ENCODE measurements at places on chromosomes 7 and 10.

DNA sequence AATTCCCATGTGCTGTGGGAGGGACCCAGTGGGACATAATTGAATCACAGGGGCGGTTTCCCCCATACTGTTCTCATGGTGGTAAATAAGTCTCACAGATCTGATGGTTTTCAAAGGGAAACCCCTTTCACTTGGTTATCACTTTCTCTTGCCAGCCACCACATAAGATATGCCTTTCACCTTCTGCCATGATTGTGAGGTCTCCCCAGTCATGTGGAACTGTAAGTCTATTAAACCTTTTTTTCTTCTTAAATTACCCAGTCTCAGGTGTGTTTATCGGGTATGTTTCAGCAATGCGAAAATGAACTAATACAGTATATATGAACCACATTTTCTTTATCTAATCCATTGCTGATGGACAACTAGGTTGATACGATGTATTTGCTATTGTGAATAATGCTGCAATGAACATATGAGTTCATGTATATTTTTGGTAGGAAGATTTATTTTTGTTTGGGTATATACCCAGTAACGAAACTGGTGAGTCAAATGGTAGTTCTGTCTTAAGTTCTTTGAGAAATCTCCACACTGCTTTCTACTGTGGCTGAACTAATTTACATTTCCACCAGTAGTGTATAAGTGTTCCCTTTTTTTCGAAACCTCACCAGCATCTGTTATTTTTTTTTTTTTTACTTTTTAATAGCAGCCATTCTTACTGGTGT lies 70.0 kb upstream of the HGF start:
- DNase-seq, result no peak

DNA sequence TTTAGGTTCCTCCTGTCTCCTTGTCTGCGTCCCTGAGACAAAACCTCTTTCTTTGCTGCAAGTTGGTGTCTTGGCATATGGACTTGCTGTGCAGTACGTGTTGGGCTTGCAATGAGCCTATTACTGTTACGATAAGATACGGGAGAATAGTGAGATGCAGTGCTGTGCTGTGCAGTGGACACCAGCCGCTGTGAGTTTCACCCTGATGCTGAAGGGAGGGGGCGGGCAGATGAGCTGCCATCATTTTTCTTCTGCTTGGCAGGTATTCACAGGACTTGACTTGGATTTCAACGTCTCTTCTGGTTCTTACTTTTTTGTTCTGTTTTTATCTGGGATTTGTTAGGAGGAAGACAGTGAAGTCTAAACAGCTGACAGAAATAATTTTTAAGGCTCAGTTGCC lies 257.1 kb upstream of the PITRM1 start:
- no peak for DNase-seq

- no peak for DNase-seq
These were observed 56.4 kb upstream of the NPS start for GRCh38 chr10:127492607-127493250.

DNA sequence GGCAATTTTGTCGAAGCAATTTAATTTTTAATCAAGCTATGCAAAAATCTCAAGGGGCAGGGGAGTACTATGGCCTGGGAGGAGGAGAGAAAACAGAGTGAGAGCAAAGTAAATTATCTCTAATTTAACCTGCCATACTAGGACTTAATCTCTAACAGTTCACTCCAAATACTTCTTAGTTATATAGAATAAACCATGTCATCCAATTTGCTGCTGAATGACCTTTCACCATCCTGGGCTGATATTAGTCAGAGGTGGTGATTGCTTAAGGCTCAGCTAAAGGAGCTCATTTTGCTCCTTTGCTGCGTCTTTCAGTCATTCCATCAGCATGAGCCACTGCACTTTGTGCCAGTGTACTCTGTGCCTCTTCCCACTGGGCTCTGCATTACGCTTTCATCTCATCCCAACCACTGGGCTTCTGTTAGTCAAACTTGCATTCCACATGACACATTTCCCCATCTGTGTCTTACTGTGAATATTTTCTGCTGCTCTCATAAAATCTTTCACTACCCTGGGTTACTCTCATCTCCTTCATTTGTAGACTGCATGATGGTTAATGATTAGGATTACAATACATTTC lies 84.3 kb downstream of the CD36 start:
- DNase-seq, result no peak

GRCh38 chr10:128664729-128665128 lies 538.5 kb upstream of the MKI67 start:
- DNase-seq, result no peak

DNA sequence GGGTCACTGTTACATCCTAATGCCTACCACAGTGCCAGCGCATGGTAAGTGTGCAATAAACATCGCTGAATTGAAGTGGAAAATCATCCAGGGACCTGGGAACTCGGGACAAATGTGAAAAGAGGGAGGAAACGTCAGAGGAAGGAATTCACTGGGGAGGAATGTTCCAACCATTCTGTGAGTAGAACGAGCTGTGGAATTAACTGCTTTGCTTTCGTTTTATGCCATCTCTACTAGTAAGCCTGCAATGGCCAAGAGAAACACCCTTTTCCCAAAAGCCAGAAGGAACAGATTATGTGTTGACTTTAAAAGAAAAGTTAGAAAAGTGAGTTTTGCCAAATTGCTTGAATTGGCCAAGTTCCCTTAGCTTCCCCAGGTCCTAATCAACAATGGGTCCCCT lies 1044.9 kb downstream of the TYW1 start:
- DNase-seq, result no peak

- DNase-seq, result peak; percentile 49
These were observed 247.3 kb downstream of the PARD3 start for GRCh38 chr10:34567659-34568253.

- peak; percentile 7 for DNase-seq
These were observed 49.5 kb downstream of the CHN2 start for GRCh38 chr7:29243910-29244655.

DNA sequence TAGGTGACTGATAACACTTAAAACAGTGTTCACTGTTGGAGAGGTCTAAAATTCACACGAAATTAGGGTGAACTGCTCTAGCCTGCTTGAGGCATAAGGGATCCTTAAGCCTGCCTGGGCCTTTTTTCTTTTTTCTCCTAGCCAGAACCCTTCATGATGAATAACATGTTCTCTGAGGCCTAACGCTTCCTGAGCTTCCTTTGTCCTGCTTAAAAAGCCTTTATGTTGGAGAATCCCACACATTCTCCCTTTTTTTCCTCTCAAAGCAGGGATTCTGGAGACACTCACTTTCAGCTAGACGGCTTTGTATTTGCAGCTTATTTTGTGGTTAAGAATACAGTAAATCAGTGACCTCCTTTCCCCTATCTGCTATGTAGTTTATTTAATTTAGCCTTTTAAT lies 354.7 kb upstream of the PHF14 start:
- no peak for DNase-seq

GRCh38 chr7:84535580-84536270 lies 341.1 kb upstream of the SEMA3A start:
- no peak for DNase-seq

DNA sequence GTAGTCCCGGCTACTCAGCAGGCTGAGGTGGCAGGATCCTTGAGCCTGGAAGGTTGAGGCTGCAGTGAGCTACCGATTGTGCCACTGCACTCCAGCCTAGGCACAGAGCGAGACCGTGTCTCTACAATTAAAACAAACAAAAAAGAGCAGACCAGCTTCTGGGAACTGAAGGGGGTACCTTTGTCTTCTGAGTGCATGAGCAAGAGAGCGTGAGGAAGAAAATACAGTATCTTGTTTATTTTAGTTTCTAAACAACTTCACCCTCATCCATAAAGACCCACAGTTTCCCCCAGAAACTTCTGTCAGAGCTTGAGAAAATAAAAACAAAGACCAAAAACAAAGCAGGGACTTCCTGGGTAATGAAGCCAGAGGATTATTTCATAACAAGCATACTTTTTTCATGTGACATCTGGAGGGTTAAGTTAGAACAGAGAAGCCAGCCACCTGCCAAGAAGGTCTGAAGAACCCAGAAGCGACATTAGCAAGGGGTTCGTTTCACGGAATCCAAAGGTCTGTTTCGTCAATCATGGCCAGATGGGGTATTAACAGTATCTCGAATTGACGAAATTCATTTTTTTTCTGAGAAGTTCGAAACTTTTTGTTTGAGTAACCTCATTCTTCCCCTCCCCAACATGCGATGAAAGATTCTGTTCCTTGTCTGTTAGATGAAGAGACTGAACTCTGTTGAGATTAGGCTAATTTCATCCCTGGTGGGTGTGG lies 10.2 kb upstream of the IL2RA start:
- no peak for DNase-seq

- DNase-seq, result no peak
These were observed 962.8 kb upstream of the POT1 start for GRCh38 chr7:125892434-125892833.

Measured in NCI-H1436 (cell line).